T follicular helper cell (primary cell): ENCODE measurements at places on chromosomes 12 and 14.

GRCh38 chr12:62862259-62862881 lies 72.6 kb downstream of the PPM1H start:
- DNase-seq, result no peak

DNA sequence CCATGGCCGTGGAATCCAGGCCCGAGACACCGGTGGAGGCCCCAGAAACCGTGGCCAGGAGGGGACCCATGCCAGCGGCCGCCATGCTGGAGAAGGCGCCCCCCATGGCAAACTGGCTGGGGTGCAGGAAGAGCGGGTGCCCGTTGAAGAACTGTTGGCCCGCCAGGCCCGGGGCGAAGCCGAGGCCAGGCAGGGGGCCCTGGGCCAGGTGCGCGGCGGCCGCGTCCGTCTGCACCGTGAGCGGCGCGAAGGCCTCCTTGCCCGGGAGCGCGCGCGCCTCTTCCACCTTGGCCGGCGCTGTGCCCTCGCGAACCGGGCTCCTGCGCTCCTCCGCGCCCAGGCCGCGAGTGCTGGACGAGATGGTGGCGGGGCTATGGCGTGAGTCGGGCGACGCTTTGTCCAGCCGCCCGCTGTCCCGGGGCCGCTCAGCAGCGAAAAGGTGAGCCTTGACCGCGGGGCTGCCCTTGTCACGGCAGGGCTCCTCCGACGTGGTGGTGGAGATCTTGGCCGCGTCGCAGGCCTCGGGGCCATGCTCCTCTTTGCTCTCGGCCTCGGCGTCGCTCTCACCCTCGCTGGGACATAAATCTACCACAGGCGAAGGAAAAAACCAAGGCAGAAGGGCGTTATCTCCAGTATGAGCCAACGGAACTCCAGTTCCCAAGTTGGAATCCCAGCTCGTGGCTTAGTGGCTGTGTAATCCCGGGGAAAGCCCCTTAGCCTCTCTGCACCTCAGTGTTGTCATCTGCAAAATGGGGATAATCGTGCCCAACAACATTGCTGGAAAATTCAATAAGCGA lies 9.5 kb downstream of the TBX3 start:
- DNase-seq, result no peak

GRCh38 chr12:108568338-108569154 lies 6.2 kb downstream of the ISCU start:
- DNase-seq, result peak; percentile 65

DNA sequence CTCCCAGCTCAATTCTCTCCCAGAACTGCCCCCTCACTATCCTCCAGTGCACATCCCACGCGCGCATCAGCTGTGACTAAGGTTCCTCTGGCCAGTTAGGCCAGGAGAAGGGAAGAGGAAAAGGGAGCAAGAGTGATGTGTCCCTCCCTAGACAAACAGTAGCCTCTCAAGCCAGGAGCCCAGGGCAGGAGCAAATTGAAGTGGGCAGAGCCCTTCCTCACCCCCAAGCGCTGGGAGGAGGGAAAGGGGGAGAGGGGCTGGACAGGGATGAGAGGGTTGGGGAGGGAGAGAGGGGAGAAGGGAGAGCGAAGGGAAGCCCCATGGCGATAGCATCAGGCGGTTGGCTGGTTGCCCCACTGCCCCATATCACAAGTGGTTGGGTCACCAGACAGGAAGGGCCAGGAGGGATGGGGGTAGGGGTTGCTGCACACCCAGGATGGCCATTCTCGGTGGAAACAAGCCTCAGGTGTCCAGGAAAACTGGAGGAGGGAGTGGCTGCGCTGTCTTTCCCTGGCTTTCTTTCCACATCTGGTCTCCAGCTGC lies 1.1 kb downstream of the CD63 start:
- no peak for DNase-seq

DNA sequence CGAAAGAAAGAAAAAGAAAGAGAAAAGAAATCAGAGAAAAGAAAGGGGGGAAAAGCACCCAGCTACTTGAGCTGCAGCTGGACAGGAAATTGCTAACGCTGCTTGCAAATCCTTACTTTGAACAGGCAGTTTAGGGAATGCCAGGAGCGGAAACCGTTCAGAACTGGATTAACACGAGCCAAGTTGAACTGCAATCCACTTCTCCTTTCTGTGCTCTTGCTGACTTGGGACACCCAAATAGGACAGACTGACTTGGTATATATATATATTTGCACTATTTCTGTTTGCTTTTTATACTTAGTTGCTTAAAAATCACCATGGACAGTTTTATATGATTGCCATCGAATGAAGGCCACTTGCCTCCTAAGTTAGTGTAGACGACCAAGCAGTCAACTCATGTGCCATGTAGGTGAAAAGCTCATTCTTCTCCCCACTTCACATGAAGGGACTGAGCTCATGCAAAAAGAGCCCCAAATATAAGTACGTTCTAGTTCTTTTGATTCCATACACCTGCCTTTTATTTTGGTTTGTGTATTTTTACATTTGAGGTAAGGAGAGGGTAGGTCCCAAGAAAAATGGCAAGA lies 5.5 kb downstream of the DUSP6 start:
- no peak for DNase-seq

DNA sequence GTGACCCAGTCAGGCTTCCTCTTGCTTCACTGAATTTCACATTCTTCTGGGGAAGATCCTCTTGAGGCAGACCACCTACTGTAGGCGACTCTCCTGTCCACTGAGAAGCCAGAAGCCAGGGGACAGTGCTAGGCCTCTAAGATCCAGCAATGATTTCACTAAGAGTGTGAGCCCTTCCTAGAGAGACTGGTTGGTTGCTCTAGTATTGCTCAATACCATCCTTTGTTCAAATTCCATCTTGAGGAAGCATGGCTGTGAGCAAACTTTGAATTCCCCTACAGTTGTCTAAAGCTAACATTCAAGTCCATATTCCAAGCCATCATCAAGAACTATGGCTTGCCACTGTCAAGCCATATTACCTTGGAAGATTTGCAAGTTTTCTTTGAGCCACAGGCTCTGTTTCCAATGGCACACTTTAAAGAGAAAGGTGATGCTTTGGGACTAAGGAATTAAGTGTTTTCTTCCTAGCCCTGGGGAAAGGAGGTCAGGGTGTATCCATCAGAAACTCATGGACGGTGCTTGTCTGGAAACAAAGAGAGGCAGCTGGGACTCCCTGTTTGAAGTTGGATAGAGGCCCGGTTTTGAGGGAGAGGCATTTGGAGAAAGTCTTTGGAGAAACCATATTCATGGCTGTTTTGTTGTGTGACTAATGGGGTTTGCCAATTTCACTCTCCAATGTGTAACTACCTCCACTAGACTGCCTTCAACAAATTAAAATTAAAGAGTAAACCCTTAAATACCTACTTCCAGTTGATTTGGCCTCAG lies 1217.9 kb downstream of the VRK1 start:
- DNase-seq, result no peak

DNA sequence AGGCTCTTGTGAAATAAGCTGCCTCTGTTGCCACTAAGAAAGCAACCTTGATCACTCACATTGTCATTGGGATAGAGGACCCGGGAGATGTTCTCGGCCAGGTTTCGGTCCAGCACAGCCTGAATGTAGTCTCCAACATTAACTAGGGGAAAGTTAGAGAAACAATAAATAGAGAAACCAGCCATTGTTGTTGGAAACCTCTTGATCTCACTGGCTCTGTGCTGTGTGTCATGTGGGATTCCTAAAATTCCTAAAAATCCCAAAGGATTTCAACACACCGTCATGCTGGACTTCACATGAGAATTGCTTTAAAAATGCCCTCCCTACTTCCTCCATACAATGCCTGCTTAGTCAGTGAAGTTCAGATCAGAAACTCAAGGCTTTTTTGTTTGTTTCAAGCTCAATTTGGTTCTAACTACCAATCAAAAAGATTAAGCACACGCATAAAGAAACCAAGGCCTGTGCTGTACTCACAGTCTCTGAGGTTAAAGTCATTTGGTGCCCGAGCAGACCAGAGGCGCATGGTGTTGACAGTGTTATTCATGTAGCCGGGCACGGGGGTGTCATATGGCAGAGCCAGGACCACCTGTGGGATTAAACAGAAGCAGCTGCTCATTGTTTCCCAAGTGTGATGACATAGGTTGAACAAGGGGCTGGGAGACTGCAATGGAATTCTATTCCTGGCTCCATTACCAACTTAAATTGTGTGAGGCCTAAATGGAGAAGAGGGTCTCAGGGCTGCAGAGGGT lies 23.6 kb downstream of the PYGL start:
- DNase-seq, result no peak

DNA sequence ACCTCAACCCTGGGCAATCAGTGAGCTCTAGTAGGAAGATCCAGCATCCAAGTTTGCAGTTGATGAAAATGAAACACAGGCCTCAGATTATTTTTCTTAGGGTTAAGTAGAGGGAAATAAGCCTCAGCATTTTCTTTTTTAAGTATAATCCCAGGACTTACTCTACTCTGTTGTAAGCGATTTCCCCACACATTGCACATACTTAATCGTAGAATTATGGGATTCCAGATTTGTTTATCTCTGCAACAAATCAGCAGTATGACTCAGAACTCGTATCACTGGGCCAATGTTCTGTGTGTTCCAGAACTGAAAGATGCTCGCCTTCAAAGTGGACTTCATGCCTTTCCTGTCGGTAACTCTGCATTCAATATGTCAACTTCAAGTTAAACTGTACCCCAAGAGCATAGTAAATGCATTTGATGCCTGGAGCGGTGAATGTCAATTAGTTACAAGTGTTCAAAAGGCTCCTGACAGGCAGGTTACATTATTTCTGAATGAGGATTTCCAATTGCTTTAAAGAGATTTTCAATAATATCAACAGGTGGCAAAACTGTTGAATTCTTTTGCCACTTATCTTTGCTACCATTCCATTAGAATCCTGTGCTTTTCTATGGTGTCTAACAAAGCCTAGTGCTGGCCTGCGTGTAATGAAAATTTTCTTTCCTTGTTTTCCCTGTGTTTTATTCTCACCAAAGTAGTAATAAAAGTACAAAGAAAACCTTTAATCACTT lies 323.8 kb upstream of the SYT1 start:
- no peak for DNase-seq

DNA sequence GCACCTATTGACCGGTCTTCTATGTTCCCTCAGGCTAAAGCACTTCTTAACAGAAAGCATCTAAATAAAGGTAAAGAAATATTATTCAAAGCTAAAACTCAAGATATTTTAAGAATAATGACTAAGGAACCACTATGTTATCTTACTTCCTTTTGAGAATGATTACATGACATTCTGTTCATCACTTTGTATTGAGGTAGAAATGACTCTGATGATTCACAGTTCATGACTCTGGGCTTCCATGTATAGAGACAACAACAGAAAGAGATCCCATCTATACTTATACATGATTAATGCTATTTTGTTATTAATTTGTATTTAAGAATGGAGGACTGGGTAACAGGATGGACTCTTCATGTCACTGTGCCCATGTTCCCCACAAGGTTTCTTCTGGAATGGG lies 218.3 kb upstream of the OR4E1 start:
- no peak for DNase-seq

- DNase-seq, result no peak
Observed at GRCh38 chr14:101628975-101629374, 67.7 kb downstream of the DIO3 start.

- no peak for DNase-seq
Observed at GRCh38 chr12:120960657-120961056, 17.7 kb upstream of the HNF1A start.

- DNase-seq, result no peak
Observed at GRCh38 chr12:8572507-8572906, 31.8 kb upstream of the CLEC4E start.

GRCh38 chr14:96574633-96575632 lies 72.8 kb downstream of the PAPOLA start:
- DNase-seq, result no peak

- DNase-seq, result no peak
Observed at GRCh38 chr12:119354172-119354571, 19.6 kb downstream of the CCDC60 start.

DNA sequence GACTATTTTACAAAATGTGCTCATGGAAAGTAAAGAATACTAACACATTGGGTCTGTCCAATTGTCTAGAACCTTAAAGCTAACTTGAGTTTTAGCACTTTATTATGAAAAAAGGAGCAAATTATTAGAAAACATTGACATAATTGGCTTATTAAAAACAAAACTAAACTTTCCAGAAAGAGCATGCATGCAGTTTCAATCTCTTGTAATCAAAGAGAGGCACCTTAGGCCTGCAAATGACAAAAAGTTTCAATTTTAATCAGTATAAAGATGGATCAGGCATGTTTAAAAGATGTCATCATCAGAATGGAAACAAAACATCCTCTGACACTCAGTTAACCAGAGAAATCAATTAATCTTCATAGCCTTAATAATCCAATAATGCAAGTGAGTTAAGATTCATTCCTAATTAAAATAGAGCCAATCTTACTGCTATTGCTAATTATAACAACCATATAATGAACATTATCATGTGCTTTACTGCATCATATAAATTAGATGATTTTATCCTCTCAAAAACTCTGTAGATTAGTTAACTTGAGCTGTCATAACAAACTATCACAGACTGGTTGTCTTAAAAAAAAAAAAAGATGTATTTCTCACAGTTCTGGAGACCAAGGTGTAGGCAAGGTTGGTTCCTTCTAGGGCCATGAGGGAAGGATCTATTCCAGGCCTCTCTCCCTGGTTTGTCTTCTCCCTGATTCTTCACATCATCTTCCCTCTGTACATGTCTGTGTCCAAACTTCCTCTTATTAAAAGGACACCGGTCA lies 131.4 kb downstream of the RPAP3 start:
- no peak for DNase-seq

- DNase-seq, result no peak
Observed at GRCh38 chr12:11958221-11959091, 112.3 kb upstream of the BCL2L14 start.

DNA sequence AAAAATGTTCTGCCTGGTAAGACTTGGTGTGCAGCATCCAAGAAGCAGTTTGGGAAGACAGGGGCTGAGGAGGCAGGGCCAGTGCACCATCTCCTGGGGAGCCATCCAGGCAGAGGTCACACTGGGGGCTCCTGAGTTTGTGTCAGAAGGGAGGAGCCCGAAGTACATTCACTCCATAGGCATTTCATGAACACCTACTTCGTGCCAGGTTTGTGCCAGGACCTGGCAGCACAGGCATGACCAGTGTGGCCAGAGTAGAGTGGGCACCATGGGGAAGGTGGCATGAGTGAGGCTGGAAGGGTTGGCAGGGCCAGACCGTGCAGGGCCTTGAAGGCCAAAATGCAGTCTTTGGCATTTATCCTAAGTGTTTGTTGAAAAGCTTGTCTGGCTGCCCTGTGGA lies 86.5 kb upstream of the RIN3 start:
- DNase-seq, result no peak

GRCh38 chr12:52082669-52082987 lies 3.1 kb downstream of the SMIM41 start:
- DNase-seq, result no peak
